ENCODE measurements at places on chromosomes 4 and X.

- no peak for DNase-seq
These were observed 132.4 kb downstream of the RASL11B start for GRCh38 chr4:52994567-52994966.

GRCh38 chrX:155666741-155667140 is 54.0 kb upstream of the TMLHE start:
- no peak for DNase-seq

DNA sequence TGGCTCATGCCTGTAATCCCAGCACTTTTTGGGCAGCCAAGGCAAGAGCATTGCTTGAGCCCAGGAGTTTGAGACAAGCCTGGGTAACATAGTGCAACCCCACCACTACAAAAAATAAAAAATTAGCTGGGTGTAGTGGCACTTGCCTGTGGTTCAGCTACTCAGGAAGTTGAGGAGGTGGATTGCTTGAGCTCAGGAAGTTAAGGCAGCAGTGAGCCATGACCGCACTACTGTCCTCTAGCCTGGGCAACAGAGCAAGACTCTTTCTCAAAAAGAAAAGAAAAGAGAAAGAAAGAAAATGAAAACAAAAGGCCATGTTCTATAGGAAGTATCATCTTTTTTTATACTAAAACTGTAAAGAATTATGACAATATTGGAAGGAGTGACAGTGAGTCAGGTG is 38.5 kb downstream of the NEK1 start:
- no peak for DNase-seq

GRCh38 chr4:138898282-138898681 is 117.3 kb upstream of the NOCT start:
- DNase-seq: no peak

DNA sequence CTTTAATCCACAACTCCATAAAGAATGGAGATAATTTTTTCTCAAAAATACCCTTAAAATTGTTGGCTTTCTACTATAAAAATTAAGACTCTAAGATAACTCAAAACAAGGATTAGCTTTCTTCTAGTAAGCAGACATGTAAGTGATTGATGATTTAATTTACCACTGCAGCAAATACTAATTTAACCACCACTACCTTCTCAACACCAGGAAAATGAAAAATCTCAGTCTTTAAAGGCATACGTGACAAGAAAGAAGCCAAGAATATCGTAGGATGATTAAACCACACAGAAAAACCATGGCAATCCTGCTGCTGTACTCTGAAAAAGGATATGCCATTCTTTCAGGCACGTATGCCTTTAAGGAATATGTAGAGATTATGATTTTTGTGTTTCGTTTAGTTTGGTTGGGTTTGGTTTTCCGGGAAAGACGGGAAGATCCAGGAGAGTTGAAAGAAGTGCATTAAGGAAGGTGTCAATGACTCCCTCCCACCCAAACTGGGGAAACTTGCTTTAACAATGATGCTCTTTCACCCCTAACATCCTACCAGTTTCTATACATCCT is 881 bp downstream of the LRCH2 start:
- DNase-seq: no peak

DNA sequence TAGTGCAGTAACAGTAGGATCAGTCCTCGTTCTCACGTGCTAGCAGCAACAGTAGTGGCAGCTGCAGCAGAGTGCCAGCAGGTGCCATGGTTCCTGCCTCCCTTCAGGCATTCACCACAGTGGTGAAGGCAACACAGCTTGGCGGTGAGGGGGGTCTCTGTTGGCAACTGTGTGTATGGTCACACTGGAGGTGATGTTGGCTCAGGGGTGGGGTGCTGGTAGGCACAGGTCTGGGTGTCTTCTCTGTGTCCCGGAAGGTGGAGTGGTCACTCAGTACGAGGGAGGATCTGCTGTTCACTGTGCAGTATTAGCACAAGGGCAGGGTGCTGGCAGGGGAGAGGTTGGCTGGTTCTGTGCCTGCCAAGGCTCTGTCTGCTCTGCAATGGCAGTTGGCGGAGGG is 671.8 kb downstream of the CCSER1 start:
- DNase-seq: no peak

DNA sequence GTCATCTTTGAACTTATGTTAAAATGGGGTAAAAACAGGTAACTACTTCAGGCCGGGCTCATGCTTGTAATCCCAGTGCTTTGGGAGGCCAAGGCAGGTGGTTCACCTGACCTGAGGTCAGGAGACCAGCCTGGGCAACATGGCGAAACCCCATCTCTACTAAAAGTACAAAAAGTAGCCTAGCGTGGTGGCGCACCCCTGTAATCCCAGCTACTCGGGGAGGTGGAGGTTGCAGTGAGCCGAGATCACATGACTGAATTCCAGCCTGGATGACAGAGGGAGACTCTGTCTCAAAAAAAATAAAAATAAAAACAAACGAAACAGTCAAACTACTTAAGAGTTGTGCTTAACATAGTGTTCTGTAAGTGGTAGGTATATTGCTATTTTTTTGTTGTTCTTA is 2.5 kb downstream of the DDX3X start:
- DNase-seq: no peak

DNA sequence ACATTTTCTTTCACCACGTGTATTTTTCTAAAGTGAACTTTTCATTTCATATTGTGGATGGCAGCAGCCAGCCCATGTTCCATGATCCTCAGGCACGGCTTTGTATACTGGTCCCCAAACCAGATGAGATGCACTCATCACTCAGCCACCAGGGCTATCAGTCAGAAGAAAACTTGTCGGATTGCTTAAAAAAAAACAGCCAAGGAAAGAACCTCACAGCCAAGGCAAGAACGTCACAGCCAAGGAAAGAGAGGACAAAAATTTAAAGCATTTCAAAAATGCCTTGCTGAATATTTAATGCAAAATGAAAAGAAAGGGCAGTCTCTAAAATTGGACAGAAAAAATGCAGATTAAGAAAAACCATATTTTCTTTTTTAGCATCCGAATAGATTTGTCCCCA is 333.3 kb downstream of the PDGFC start:
- no peak for DNase-seq

DNA sequence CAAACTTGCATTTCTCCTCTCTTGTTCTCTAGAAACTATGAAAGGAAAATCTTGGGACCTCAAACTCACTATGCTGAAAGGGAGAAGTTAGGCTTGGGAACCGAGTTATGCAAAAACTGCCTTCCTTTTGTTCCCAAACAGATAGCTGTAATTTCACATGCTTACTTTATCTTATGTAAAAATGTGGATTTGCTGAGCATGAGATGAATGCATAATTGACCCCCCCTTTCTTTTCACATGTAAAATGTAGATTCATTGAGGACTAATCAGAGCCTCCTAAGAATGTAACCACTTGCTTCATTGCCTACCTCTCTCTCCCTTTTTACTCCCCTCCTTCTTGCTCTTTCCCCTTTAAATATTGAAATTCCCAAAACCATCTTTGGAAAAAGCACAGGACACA is 18.0 kb downstream of the TBC1D9 start:
- DNase-seq: no peak

GRCh38 chr4:84877051-84877833 is 89.2 kb downstream of the WDFY3 start:
- no peak for DNase-seq

- no peak for DNase-seq
These were observed 30.5 kb downstream of the RHOH start for GRCh38 chr4:40227284-40227683.

- no peak for DNase-seq
These were observed 7.2 kb downstream of the P2RY8 start for GRCh38 chrX:1529756-1530155.

- no peak for DNase-seq
These were observed 111.6 kb upstream of the WDR17 start for GRCh38 chr4:175953960-175954521.

DNA sequence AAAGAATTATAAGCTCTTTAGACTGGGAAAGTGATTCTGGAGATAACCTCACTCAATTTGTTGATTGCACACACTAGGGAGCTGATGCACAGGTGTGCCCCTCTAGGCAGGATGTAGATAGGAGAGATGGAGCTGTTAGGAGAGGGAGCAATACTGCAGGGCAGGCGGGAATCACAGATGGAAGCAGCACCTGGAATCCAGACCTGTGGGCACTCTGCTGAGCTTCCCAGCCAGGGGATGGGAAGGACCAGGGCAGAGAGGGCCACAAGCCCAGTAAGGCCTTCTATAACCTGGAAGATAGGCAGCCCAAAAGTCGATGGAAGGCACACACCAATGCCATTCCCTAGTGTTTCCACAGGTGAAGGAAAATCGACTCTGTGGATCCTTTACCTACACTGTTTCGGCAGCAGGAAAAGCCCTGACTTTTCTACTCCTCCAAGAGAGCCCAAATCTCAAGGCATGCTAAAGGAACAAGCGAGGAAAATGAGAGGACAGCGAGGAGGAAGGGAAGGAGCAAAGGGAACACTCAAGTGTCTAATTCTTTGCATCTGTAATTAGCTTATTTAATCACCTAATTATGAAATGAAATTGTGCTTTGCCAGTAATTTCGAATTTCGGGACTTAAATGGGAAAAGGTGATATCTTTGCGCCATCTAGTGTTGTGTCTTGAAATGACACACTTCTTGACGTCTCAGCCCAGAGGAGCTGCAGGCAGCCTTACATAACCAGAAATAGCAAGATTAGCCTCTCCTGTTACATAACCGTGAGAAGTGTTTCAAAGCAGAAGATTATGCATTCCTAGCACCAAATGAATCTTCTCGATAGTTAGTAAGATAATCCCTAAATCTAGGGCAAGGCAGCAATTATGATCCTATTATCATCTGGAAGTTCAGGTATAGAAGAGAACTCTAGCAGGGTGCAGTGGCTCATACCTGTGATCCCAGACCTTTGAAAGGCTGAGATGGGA is 31.0 kb upstream of the TLR3 start:
- DNase-seq: peak; percentile 85

- DNase-seq: peak; percentile 51
These were observed 33.9 kb upstream of the AFAP1 start for GRCh38 chr4:7973545-7973981.

DNA sequence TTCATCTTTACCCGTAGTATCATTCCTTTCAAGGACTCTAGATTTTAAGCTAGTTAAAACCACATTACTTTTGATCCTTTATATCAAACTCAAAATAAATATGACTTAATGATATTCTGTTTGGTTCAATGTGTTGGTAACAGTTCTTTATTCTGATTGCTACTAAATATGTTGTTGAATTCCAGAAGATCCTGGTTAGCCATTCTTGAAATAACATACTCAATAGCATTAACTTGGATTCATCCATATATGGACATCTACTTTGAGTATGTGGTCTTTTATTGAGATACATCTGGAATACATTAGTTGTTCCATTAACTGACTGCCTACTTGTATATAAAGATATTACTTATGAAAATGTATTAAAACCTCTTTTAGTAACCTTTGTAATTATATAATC is 27.5 kb upstream of the PCDH18 start:
- DNase-seq: no peak

- DNase-seq: no peak
These were observed 95.7 kb downstream of the SHISA3 start for GRCh38 chr4:42492962-42493361.

- DNase-seq: no peak
These were observed 39.2 kb downstream of the ARHGAP24 start for GRCh38 chr4:85514117-85514516.

- no peak for DNase-seq
These were observed 226.0 kb downstream of the VEGFC start for GRCh38 chr4:176566769-176567168.

GRCh38 chr4:182642831-182643230 is 274.4 kb downstream of the DCTD start:
- no peak for DNase-seq

DNA sequence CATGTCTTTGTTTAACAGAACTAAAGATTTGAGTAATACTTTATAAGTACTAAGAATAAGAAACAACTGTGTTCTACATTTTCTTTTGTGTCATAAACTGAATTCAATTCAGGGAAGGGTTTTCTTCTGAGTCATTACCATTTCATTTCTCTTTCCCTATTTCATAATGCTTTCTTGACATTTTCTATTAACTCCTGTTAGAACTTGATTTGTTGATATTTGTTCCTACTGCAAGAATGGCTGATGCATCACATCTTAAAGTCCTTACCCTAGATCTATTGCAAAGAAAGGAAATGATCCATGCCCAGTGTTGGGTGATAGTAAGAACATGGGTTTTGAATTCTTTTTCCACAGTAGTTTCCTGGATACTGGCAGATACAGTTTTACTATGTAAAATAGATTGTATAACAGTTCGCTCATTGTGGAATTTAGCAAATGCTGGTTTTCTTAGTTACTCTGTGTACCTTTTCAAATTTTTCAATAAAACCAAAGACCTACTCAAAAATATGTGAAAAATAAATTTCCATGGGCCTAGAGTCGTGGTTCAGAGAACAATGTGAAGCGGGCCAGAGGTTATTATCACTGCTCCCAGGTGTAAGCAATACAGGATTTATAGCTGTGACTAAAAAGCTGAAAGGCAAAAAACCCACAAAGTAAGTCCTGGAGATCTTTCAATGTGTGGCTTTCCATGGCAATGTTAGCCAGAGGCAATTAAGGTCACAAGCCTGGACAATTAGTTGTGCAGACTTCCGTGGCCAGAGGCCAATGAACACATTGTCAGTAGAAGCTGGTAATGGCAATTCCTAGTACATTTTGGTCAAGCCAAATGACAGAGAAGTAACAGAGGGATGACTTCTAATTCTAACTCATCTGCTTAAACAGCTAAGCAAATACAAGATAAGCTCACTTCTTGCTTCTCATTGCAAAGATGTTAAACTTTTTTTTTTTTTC is 127.3 kb upstream of the FAT4 start:
- DNase-seq: no peak

- no peak for DNase-seq
These were observed 8.7 kb upstream of the IL13RA1 start for GRCh38 chrX:118718737-118719136.

DNA sequence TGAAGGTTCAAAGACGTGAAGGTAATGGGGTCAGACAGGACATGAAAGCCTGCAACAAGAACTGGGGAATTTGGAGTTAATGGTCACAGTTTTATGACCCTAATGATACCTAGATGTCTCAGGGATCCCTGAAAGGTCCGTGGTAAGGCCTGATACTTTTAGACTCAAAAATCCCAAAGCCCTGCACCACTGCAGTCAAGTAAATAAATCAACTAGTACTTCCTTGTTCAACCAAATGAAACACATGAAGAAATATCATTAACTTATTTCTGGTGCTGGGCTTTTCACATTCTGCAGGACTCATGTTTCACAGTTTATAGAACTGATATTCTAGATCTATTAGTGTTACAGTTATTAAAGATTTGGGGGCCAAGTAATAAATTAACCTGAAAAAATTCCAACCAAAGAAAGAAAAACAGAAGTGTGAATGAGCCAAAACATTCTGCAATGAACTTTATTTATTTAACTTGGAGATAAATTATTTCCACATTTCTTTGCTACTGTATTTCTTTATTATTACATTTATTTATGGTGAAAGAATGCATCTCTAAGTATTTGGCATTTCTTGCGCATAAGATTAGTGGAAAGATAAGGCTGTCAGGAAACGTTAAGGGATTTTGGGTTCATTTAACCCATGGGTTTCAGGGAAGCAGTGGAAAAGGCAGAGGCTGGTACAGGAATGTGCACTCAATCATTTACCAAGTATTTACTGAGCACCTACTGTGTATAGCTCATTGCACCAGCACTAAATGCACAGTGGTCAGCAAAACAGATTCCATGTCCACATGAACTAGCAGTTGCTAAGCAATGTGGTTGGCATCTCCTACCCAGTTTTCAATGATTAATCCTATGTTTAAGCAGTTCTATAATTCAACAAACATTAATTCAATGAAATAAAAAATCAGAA is 8.7 kb downstream of the WDFY3 start:
- DNase-seq: no peak

- no peak for DNase-seq
These were observed 43.1 kb upstream of the C1GALT1C1 start for GRCh38 chrX:120672841-120673530.

GRCh38 chrX:155334486-155335336 is at the start of gene CLIC2:
CLIC2 (minus strand) TSS chrX:155334614; CDS start chrX:155334427, 187 bp downstream.
- DNase-seq: no peak
